ENCODE measurements at places on chromosomes 3 and 15. TPM values are rescaled to one million over a fixed set of nuclear protein-coding genes. Genes with fewer than 3 reads are reported as not detected.

DNA sequence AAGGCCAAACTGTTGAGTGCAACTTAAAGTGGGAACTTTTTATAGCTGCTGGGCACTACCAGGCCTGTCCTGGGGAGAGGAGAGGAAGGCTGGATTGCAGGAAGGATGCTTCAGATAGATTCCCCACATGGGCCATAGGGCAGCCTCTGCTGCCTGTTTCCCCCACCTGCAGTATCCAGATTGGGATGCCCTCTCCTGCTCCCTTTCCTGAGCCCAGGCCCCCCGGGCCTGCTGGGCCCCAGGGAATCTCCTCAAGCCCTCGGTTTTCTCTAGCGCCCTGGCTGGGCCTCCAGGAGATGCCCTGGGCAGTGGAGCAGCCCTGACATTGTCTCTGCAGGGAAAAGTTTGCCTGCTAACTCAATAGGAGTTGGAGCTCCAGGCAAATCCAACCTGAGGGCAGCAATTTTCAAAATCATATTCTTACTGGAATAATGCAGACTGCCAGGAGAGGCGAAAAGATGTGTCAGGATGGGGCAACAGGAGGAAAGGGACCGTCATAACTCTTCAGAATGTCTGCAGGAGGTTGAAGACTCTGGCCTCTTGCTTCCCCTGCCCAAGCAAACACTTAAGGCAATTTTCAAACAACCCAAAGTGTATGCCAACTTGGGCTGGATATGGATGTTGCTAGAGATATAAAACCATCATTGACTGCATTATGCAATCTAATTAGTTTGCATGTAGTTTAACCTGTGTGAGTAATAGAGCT is 4.4 kb downstream of the NR2F2 start:
- ATAC-seq, result no peak

DNA sequence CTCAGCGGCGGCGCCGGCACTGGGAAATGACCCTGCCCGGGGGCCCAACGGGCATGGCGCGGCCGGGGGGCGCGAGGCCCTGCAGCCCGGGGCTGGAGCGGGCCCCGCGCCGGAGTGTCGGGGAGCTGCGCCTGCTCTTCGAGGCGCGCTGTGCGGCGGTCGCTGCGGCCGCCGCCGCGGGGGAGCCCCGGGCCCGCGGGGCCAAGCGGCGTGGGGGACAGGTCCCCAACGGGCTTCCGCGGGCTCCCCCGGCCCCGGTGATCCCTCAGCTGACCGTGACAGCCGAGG is 172 bp downstream of the ITPKA start:
- ATAC-seq, result peak; percentile 13

GRCh38 chr3:34279901-34280300 is 481.5 kb downstream of the PDCD6IP start:
- no peak for ATAC-seq

- ATAC-seq, result no peak
Measured at GRCh38 chr3:183100376-183100775, 1.1 kb upstream of the MCCC1 start.

DNA sequence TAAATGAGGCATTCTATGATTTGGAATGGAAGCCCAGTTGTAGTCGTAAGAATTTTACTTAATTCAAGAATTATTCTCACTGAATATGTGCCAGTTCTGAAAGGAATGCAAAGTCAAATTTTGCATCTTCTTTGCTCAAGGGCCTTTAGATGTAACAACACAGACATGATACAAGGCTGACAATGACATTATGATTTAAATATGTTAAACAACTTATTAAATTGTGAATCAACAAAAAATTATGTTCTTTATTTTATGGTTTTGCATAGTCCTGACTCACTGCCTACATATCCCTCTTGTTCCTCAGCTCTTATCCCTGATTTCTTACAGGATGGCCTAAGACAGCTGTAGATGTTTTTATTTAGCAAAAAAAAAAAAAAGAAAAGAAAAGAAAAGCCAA is 170.9 kb upstream of the NR2E3 start:
- no peak for ATAC-seq

- no peak for ATAC-seq
Measured at GRCh38 chr3:10437995-10438901, 67.1 kb downstream of the ATP2B2 start.

- no peak for ATAC-seq
Measured at GRCh38 chr3:16568115-16568514, 37.1 kb downstream of the DAZL start.

DNA sequence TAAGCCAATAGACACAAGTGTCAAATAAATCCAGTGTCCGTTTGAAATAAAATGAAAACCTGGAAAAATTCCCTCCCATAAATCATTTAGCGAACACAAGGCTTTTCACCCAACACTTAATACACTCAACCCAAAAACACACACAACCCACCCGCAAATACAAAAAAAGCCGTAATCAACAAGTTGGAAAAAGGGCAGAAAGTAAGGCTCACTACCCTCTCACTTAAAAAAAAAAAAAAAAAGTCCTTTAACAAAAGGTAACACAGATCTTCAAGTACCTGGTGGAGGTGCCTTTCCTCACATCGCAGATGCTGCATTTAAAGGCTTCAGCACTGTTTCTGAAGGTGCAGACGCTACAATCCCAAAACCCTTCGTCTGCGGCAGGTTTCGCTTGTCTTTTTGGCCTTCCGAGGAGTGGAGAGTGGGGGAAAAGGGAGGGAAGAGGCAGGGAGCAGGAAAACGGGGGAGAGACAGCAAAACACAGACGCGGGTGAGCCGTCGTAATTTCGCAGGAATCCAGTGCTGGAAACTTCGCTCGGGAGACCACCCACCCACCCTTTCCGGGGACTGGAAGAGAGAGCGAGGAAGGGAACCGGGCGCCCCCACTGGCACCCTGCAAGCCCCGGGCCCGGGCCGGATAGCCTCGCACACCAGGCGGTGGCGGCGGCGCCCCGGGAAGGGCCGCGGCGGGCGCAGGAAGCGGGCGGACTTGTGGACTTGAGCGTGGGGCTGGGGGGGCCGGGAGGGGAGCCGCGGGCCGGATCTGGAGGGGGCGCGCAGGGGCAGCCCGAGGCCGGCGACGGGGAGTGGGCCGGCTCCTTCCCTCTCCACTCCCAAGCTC is 401.8 kb downstream of the SHQ1 start:
- peak; percentile 44 for ATAC-seq

Gene TUSC7
- total RNA-seq, result not detected

Gene TRH
- not detected for total RNA-seq

Gene SPRED1
- total RNA-seq, result 11.8 TPM
